ENCODE measurements at places on chromosomes 7 and 10.

- no peak for DNase-seq
These were observed 113.3 kb downstream of the CPEB3 start for GRCh38 chr10:92177546-92177945.

DNA sequence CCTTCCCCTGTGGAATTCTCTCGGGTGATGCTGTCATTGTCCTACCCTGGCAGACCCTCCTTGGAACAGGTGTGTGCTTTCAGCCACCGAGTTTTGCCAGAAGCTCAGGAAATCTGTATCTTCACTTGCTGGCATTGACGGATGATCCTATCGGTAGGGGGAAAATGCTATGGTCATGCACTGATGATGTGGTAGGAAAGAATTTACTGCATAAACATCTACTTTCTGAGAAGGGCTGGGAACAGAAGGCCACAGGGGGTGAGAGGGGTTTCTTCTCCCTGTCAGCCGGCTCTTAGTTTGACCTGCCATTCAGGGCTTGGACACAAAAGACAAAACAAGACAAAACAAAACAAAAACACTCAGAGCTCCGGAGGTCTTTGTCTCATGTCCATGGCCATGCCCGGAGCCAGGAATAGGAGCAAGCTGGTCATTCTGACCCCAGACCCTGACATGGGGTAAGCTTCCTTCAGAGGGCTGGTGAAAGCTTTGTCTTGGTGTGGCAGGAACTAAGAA is 43.6 kb upstream of the CARD11 start:
- DNase-seq: no peak

DNA sequence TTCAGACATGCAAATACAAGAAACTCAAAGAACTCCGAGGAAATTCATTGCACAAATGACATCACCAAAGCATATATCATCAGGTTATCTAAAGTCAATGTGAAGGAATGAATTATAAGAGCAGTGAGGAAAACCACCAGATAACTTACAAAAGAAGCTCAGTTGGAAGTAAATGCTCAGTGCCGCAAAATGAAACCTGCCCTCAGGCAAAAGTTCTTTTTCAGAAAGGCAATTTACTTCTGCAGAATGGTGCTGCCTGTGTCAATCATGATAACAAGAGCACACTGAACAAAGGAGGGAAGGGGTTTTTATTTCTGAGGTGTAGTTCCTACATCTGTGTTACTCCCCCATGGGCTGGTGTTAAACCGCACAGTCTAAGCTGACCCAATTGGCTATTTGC is 550.6 kb upstream of the SEMA3D start:
- no peak for DNase-seq

DNA sequence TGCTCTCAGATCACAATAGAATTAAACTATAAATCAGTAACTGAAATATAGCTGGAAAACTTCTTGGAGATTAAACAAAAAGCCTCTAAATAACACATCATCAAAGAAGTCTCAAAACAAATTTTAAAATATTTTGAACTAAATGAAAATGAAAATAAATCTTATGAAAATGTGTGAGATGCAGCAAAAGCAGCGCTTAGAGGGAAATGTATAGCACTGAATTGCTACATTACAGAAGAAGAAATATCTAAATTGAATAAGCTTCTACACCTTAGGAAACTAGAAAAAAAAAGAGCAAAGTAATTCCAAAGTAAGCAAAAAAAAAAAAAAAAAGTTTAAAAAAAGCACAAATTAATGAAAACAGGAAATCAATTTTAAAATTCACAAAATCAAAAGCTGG is 35.2 kb downstream of the LMBR1 start:
- no peak for DNase-seq

- DNase-seq: no peak
These were observed 545.9 kb downstream of the KCNMA1 start for GRCh38 chr10:77091597-77092165.

GRCh38 chr7:40303996-40304395 is 169.2 kb downstream of the SUGCT start:
- no peak for DNase-seq

- no peak for DNase-seq
These were observed 46.6 kb downstream of the CNNM2 start for GRCh38 chr10:102964713-102965112.
